ENCODE measurements at places on chromosomes 5 and 9.

DNA sequence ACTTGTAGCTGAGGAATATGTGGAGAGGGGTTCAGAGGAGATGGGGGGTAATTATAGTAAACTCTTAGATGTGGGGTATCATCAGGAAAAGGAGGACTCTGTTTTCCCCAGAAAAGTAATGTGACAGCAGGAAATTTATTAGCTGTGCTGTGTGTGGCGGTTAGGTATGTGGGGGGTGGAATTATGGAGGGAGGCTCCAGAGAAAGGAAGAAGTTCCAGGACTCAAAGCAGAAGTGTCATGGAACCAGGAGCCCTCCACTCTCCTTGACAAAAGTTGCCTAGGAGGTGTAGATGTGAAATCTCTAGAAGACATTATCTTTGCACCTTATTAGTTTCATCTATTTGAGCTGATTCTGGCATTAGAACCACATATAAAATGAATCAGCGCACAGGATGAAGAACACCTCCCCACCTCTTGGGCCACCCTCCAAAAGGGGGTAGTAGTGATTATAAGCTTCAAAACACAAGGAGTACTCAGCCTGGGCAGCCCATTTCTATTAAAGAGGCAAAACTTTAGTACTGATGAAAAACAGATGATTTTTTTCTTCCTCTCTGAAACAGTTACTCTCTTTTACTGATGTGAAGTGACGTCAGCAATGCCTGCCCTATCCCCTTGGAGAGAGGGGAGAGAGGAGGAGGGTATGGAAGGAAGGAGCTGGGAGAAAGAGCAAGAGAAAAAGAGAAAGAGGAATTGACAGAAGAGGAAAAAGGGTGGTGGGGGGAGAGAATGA lies 18.2 kb downstream of the NR2F1 start:
- no peaks in the 10 kb centered on the region for H3K4me1 ChIP-seq
- H3K27ac ChIP-seq, result no peak overlapping the region
- DNase-seq, result no peak
- no peak overlapping the region for H3K4me3 ChIP-seq

DNA sequence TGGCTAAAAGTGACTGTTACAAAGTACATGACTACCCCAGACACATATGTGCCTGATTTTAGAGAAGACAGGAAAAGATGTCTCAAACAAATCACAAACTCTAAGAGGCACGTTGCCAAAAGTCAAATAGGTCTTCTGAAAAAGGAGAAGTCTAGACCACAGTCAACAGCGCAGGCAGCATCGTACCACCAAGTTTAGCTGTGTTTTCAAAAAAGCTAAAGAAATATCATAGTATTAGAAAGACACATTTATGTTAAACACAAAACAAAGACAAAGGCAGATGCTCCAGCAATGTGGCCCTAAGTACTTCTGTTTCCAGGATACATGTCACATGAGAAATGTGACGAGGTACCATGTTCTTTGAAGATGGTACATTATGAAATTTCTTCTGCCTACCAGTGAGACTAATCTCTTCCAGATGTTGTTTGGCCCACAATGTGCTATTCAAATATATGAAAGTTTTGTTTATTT lies 43.5 kb downstream of the LPAR1 start:
- DNase-seq, result no peak
- no peak overlapping the region for H3K27ac ChIP-seq
- no peaks in the 10 kb centered on the region for H3K27me3 ChIP-seq
- H3K36me3 ChIP-seq, result no peaks in the 10 kb centered on the region
- H3K4me3 ChIP-seq, result no peak overlapping the region
- H3K4me1 ChIP-seq, result no peaks in the 10 kb centered on the region

- H3K27ac ChIP-seq, result peak overlapping the region; percentile 6
- no peaks in the 10 kb centered on the region for H3K27me3 ChIP-seq
- no peaks in the 10 kb centered on the region for H3K4me1 ChIP-seq
Observed at GRCh38 chr5:1464511-1464910, 19.3 kb upstream of the SLC6A3 start.

GRCh38 chr5:83285661-83286398 lies 185.7 kb upstream of the VCAN start:
- no peaks in the 10 kb centered on the region for H3K36me3 ChIP-seq
- no peak overlapping the region for H3K27ac ChIP-seq
- no peaks in the 10 kb centered on the region for H3K27me3 ChIP-seq
- DNase-seq, result no peak

- H3K4me1 ChIP-seq, result peaks cover 65% of the 10 kb centered on the region
- H3K27ac ChIP-seq, result peak overlapping the region; percentile 99
- DNase-seq, result peak; percentile 92
Observed at GRCh38 chr5:95823738-95824609, 1.4 kb upstream of the GLRX start.

- no peak overlapping the region for H3K27ac ChIP-seq
- no peak overlapping the region for H3K4me3 ChIP-seq
- H3K27me3 ChIP-seq, result peaks cover 2% of the 10 kb centered on the region
Observed at GRCh38 chr5:116032991-116033390, 719 bp downstream of the ARL14EPL start.

GRCh38 chr5:158483281-158483860 lies 616.3 kb downstream of the EBF1 start:
- peaks cover 32% of the 10 kb centered on the region for H3K4me1 ChIP-seq
- no peak for DNase-seq
- H3K27ac ChIP-seq, result no peak overlapping the region
- no peak overlapping the region for H3K4me3 ChIP-seq
- H3K36me3 ChIP-seq, result no peaks in the 10 kb centered on the region

DNA sequence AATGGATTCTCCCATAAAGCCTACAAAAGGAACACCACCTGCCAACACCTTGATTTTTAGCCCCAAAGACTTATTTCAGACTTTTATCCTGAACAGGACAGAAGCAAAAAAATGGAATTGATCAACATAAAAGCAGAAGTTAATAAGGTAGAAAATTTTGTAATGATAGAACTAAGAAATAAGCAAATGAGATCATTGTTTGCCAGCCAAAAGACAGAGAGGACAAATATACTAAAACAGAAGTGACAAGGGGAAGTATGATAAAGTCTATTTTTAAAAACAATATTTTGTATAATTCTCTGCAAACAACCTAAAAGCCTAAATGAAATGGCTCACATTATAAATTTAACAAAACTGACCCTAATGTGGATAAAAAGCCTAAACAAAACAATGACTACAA lies 110.5 kb upstream of the PRSS3 start:
- H3K4me3 ChIP-seq, result no peak overlapping the region
- H3K4me1 ChIP-seq, result no peaks in the 10 kb centered on the region
- no peaks in the 10 kb centered on the region for H3K36me3 ChIP-seq
- H3K27me3 ChIP-seq, result peaks cover 13% of the 10 kb centered on the region

GRCh38 chr5:169971780-169972179 lies 8.5 kb downstream of the INSYN2B start:
- peaks cover 6% of the 10 kb centered on the region for H3K36me3 ChIP-seq
- no peaks in the 10 kb centered on the region for H3K27me3 ChIP-seq
- DNase-seq, result no peak
- H3K4me1 ChIP-seq, result no peaks in the 10 kb centered on the region
- no peak overlapping the region for H3K4me3 ChIP-seq

DNA sequence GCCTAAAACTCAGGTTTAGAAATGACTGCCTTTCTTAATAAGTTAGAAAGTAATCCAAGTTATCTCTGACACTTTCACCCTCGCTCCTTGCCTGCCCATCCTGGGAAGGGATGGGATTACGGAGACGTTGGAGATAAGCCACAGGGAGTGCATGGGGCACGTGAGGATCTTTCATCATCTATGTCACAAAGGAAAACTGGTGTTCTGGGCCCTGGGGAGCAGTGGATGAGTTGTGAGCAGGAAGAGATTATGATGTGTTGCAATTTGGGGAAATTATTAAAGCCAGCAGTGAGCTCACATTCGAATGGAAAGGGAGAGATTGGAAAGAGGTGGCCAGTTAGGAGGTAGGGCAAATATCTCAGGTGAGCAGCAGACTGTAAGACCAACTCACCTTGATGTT lies 12.8 kb downstream of the AFAP1L1 start:
- H3K36me3 ChIP-seq, result no peaks in the 10 kb centered on the region
- DNase-seq, result no peak
- H3K27ac ChIP-seq, result no peak overlapping the region
- H3K4me1 ChIP-seq, result no peaks in the 10 kb centered on the region
- H3K27me3 ChIP-seq, result peaks cover 11% of the 10 kb centered on the region

GRCh38 chr5:16431490-16431889 lies 34.1 kb downstream of the ZNF622 start:
- no peaks in the 10 kb centered on the region for H3K4me1 ChIP-seq
- DNase-seq, result no peak
- no peaks in the 10 kb centered on the region for H3K36me3 ChIP-seq
- H3K27me3 ChIP-seq, result no peaks in the 10 kb centered on the region
- no peak overlapping the region for H3K27ac ChIP-seq

DNA sequence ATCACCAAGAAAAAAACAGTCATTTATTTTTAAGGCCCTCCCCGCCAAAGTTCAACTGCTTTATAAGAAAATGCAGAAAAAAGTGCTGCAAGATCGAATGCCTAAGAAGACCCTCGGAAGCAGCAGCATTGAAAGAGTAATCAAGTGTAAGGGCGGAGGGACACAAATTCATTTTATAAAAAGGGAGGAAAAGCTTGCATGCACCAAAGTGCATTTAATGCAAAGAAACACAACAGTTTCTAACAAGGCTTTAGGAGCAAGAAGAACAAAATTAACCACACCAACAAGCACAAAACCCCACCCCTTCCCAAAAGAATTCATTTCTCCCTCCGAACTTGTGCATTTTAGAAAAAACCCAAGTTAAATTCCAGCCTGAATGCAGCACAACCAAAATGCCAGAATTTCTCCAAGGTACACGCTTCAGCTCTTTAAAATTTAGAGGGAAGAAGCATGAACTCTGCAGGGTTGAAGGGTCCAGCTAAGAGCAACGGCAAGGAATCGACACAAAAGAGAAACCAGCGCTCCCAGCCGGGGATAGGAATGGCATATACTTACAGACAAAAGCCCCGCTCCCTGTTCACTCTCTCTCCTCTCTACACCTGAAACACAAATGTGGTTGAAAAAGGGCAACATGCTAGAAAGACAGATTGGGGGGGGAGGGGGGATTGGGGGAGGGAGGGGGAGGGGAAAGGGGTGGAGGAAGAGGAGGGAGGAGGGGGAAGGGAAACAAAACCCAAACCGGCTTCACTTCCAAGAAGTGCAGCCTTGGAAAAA lies at the start of gene NREP:
TSS of gene NREP (minus strand) at position 614 of the 774 bp plus-strand sequence. CDS start 1,422 bp downstream, outside the sequence.
- peaks cover 51% of the 10 kb centered on the region for H3K4me1 ChIP-seq
- H3K36me3 ChIP-seq, result peaks cover 34% of the 10 kb centered on the region
- no peaks in the 10 kb centered on the region for H3K27me3 ChIP-seq
- peak within 1 kb of the TSS; percentile 100 for H3K27ac ChIP-seq
- H3K4me3 ChIP-seq, result peak within 1 kb of the TSS; percentile 93
- DNase-seq, result no peak

GRCh38 chr5:174057206-174057605 lies 11.7 kb downstream of the NSG2 start:
- no peak overlapping the region for H3K4me3 ChIP-seq
- H3K36me3 ChIP-seq, result no peaks in the 10 kb centered on the region
- no peaks in the 10 kb centered on the region for H3K27me3 ChIP-seq
- H3K27ac ChIP-seq, result no peak overlapping the region

GRCh38 chr5:76471987-76472334 lies 68.9 kb downstream of the IQGAP2 start:
- no peak for DNase-seq
- H3K4me3 ChIP-seq, result no peak overlapping the region
- H3K27me3 ChIP-seq, result no peaks in the 10 kb centered on the region
- H3K4me1 ChIP-seq, result peaks cover 10% of the 10 kb centered on the region
- H3K27ac ChIP-seq, result no peak overlapping the region

GRCh38 chr5:18954239-18954638 lies 1033.8 kb downstream of the CDH18 start:
- H3K36me3 ChIP-seq, result no peaks in the 10 kb centered on the region
- no peak overlapping the region for H3K27ac ChIP-seq
- H3K4me1 ChIP-seq, result no peaks in the 10 kb centered on the region

GRCh38 chr9:69030851-69031645 lies 4.5 kb upstream of the FXN start:
- no peaks in the 10 kb centered on the region for H3K36me3 ChIP-seq
- DNase-seq, result no peak
- H3K27ac ChIP-seq, result no peak overlapping the region
- H3K4me1 ChIP-seq, result peaks cover 32% of the 10 kb centered on the region

- H3K36me3 ChIP-seq, result no peaks in the 10 kb centered on the region
- H3K4me1 ChIP-seq, result peaks cover 27% of the 10 kb centered on the region
- peak overlapping the region; percentile 73 for H3K4me3 ChIP-seq
- H3K27ac ChIP-seq, result peak overlapping the region; percentile 69
- H3K27me3 ChIP-seq, result no peaks in the 10 kb centered on the region
Observed at GRCh38 chr9:4739587-4740387, 1.2 kb downstream of the AK3 start.

- no peak overlapping the region for H3K27ac ChIP-seq
- no peak overlapping the region for H3K4me3 ChIP-seq
- no peaks in the 10 kb centered on the region for H3K4me1 ChIP-seq
- DNase-seq, result no peak
Observed at GRCh38 chr5:128645581-128645980, 107.5 kb upstream of the FBN2 start.

DNA sequence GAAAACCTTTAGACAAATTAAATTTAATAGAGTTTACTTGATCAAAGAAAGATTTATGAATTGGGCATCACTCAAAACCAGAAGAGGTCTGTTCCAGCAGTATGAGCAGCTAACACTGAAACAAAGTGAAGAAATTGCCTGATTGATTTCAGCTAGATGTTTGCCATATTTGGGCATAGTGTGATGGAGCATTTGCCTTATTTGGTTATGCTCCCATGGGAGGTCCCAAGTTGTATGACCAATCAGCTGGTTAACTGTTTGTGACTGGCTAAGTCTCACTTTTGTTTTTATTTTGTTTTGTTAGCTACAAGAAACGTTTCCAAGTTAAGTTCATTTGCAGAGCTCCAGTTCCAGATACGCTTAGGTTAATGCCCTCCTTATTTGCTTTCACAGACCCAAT lies 53.3 kb upstream of the LMNB1 start:
- H3K4me3 ChIP-seq, result no peak overlapping the region
- H3K36me3 ChIP-seq, result no peaks in the 10 kb centered on the region
- H3K27me3 ChIP-seq, result no peaks in the 10 kb centered on the region
- H3K27ac ChIP-seq, result no peak overlapping the region

GRCh38 chr9:121841771-121842611 lies 190.6 kb downstream of the DAB2IP start:
- no peaks in the 10 kb centered on the region for H3K4me1 ChIP-seq
- H3K4me3 ChIP-seq, result no peak overlapping the region
- H3K27ac ChIP-seq, result no peak overlapping the region

- H3K27ac ChIP-seq, result no peak overlapping the region
- no peak for DNase-seq
- H3K27me3 ChIP-seq, result peaks cover 7% of the 10 kb centered on the region
- no peaks in the 10 kb centered on the region for H3K36me3 ChIP-seq
- no peak overlapping the region for H3K4me3 ChIP-seq
- H3K4me1 ChIP-seq, result no peaks in the 10 kb centered on the region
Observed at GRCh38 chr5:78638423-78638822, 10.1 kb downstream of the LHFPL2 start.

- H3K36me3 ChIP-seq, result no peaks in the 10 kb centered on the region
- no peak for DNase-seq
- H3K27ac ChIP-seq, result no peak overlapping the region
- no peaks in the 10 kb centered on the region for H3K27me3 ChIP-seq
Observed at GRCh38 chr5:64497386-64497785, 8.4 kb upstream of the RGS7BP start.
